Peyer's patch (tissue), 4 donors: ENCODE measurements at places on chromosomes 3 and 15. TPM values are rescaled to one million over a fixed set of nuclear protein-coding genes. Genes with fewer than 3 reads are reported as not detected.

GRCh38 chr15:41790169-41790568, 15.9 kb downstream of the MAPKBP1 start:
- no peaks in the 10 kb centered on the region for H3K36me3 ChIP-seq
- no peak overlapping the region for H3K27ac ChIP-seq
- H3K27me3 ChIP-seq = no peaks in the 10 kb centered on the region
- peaks cover 43% of the 10 kb centered on the region for H3K4me1 ChIP-seq

Gene NPAP1
- total RNA-seq = not detected

Gene GHSR
- not detected for total RNA-seq

DNA sequence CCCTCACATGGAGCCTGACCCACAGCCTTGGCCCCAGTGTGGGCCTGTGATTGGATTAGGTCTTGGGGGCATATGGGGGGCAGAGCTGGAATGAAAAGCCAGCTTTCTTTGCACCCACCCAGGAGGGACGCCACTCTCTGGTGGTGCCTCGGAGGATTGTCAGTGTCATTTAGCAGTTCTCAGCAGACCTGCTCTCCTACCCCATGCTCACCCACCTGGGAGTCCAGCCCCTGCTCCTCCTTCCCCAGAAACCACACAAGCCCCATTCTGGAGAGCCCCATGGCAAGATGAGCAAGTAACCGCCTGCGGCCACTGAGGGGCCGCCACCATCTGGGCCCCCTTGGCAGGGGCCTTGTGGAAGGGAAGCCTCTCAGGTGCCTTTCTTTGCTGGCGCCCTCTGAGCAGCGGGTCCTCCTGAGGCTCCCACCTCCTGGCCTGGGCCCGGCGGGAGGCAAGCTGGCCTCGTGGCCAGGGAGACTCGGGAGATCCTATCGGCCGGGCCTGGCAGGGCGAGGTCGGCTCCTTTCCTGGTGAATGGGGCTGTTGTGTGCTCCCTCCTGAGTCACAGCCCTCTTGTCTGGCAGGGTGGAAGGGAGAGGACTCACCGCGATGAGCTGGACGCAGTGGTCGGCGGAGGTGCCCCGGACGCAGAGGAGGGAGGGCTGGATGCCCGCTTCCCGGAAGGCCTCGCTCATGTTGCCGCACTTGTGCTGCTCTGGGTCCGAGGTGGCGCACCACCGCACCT, 2.3 kb downstream of the MELTF start:
- H3K36me3 ChIP-seq = no peaks in the 10 kb centered on the region
- no peak for DNase-seq
- H3K27me3 ChIP-seq = no peaks in the 10 kb centered on the region
- H3K27ac ChIP-seq = no peak overlapping the region
- peak overlapping the region; percentile 79 for H3K4me3 ChIP-seq

GRCh38 chr15:88987934-88988671, 74.9 kb upstream of the MFGE8 start:
- no peaks in the 10 kb centered on the region for H3K27me3 ChIP-seq
- no peak overlapping the region for H3K4me3 ChIP-seq
- no peak for DNase-seq
- no peaks in the 10 kb centered on the region for H3K36me3 ChIP-seq

Gene ATG3
- total RNA-seq = 86.3 TPM

DNA sequence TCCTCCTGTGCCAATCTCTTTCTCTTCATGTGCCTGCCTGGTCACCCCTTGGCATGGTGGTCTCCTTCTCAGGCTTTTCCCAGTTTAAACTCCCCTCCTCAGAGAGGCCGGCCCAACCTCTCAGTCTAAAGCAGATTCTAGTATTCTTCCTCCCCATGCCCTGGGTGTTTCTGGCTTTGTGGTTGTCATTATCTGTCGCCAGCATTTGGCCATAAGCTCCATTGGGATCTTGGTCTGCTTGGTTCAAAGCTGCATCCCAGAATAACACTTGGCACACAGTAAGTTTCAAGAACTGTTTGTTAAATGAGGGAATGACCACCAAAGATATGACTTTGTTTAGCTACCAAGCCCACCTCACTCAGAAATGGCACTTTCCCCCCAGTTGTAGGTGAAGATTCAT, 11.2 kb upstream of the RAD18 start:
- DNase-seq = no peak
- H3K27ac ChIP-seq = no peak overlapping the region
- no peaks in the 10 kb centered on the region for H3K4me1 ChIP-seq

DNA sequence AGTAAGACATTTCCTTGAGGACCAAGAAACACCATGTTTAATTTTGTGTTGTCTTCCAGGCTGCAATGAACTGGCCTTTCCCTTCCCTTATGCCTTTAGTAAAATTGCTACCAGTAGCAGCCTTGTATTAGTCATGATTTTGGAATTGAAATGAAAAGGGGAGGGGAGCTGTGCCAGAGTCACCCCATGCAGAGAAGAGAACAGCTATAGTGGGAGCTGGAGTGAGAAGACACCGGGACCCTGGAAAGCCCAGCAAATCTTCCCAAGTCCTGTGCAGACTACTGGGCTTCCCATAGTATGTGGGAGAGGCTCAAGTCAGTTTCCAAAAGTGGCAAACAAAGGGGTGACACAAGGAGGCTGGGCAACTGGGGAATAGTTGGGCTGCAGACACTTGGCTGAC, 178.5 kb downstream of the NR1D2 start:
- H3K27ac ChIP-seq = no peak overlapping the region
- no peaks in the 10 kb centered on the region for H3K27me3 ChIP-seq
- no peak for DNase-seq
- no peak overlapping the region for H3K4me3 ChIP-seq

GRCh38 chr3:100662113-100662823, 47.0 kb upstream of the TFG start:
- H3K27me3 ChIP-seq = no peaks in the 10 kb centered on the region
- no peak for DNase-seq
- no peak overlapping the region for H3K27ac ChIP-seq
- H3K4me3 ChIP-seq = no peak overlapping the region
- no peaks in the 10 kb centered on the region for H3K4me1 ChIP-seq

Gene PARP15
- total RNA-seq = 3.5 TPM

- peak; percentile 11 for DNase-seq
- no peak overlapping the region for H3K27ac ChIP-seq
- no peaks in the 10 kb centered on the region for H3K36me3 ChIP-seq
Observed at GRCh38 chr3:10529809-10530208, 24.4 kb upstream of the ATP2B2 start.

DNA sequence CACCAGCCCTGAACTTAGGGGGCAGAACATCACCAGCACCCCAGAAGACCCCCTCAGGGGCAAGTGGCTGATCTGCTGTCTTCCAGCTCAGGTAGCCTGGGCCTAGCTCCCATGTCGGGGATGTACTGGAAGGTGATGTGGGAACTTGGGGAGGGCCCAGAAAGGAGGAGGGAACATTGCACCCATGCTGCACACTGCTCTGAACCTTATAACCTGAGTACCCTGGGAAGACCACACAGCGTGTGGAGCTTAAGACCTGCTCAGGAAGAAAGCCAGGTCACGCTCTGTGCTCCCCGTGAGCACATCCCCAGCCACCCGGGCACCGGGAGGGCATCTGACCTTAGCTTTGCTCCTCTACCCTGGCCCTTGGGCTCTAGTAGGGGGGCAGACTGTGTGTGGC, 159.4 kb downstream of the ATP10A start:
- H3K4me1 ChIP-seq = no peaks in the 10 kb centered on the region
- H3K36me3 ChIP-seq = no peaks in the 10 kb centered on the region
- no peak overlapping the region for H3K4me3 ChIP-seq
- peak; percentile 18 for DNase-seq
- no peak overlapping the region for H3K27ac ChIP-seq

GRCh38 chr3:60898321-60898720, 352.9 kb downstream of the FHIT start:
- H3K27me3 ChIP-seq = no peaks in the 10 kb centered on the region
- H3K27ac ChIP-seq = no peak overlapping the region
- no peak for DNase-seq
- no peak overlapping the region for H3K4me3 ChIP-seq
- no peaks in the 10 kb centered on the region for H3K36me3 ChIP-seq

Gene GOLGA8O
- total RNA-seq = not detected

DNA sequence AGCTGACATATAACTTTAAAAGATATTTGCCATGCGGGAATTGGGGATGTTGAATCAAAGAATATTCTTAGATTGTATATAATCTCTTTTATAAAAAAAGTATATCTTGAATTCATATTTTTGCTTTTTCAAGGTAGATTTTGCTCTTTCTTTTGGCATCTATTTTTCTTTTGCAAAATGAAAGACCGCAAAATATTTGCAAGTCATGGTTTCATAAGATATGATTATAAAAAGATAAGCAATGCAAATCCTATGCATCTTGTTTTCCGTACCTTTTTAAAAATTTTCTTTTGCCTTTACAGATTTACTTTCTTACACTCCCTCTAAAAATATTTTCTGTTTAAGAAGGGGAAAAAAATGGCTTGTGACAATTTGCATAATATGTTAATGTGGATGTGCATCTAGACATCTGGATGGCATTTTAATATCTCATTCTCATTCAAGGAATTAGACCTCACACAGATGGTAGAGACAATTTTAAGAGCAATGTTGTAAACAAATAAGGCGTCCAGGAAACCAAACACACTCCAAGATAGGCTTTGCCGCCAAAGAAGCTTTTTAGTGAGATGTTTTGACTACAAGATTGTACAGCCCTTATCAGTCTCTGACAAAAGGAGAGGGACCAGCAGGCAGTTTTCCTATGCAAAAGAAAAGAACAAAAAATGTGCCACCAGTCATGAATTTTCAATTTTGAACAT, 371.1 kb downstream of the CHL1 start:
- H3K27me3 ChIP-seq = no peaks in the 10 kb centered on the region
- H3K4me1 ChIP-seq = no peaks in the 10 kb centered on the region
- H3K4me3 ChIP-seq = no peak overlapping the region
- DNase-seq = no peak
- H3K27ac ChIP-seq = no peak overlapping the region

Gene GTF2A2
- total RNA-seq = 24.0 TPM

DNA sequence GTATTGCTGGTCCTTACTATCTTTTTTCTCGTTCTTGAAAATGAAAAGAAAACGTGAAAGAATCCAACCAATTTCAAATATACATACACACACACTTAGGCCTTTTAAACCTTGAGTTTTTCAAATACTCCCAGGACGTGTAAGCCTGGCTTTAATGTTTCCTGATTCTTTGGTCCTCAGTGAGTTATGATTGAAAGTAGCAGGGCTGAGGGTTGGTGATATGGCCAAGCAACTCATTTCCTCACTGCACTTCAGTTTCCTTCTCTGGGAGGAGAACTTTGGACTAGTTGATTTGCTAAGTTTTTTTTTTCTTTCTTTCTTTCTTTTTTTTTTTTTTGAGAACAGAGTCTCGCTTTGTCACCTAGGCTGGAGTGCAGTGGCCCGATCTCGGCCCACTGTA, 34.6 kb downstream of the CHD2 start:
- H3K36me3 ChIP-seq = no peaks in the 10 kb centered on the region
- no peak for DNase-seq
- H3K27me3 ChIP-seq = no peaks in the 10 kb centered on the region
- H3K4me3 ChIP-seq = no peak overlapping the region

DNA sequence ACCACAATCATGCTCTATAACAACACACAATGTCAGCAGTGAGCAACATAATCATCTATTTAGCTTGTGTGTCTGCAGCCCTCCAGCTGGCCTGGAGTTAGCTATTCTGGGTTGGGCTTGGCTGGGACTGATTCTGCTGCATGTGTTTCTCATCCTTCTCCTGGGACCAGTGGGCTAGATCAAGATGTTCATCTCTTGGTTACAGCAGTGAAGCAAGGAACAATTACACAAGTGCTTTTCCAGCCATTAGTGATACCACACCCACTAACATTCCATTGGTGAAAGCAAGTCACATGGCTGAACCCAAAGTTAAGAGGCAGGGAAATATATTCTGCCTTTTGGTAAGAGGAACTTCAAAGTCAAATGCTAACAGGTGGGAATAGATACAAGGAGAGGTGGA, 14.6 kb downstream of the NUDT16 start:
- DNase-seq = no peak
- H3K4me1 ChIP-seq = no peaks in the 10 kb centered on the region
- H3K36me3 ChIP-seq = no peaks in the 10 kb centered on the region
- no peaks in the 10 kb centered on the region for H3K27me3 ChIP-seq
- H3K4me3 ChIP-seq = no peak overlapping the region

Gene GOLGA6L4
- 6.6 TPM for total RNA-seq

DNA sequence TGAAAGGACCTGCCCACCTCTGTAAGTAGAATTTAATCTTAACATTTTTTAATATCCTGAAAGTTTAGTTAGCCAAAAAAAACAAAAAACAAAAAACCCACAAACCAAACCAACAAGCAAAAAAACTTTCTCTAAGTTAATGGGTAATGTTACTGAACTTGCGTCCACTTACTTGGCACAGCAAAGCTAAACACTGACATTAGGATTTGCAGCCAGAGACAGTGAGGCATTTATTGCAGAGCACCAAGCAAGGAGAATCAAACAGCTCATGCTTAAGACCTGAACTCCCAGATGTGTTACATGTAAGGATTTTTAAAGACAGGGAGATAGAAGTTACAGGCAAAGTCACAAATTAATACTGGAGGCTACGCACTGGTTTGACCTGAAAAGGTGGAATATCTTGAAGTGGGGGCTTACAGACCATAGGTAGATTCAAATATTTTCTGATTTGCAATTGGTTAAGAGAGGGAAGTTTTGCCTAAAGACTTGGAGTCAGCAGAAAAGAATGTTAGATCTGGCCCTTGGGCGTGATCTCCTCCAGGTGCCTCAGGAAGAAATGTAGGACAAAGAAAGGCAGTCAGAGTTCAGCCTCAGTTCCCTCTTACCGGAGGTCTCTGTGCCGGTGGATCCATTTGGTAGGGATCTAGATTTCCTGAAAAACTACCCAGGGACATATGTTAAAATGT, 205.0 kb downstream of the ADAMTSL3 start:
- H3K27ac ChIP-seq = no peak overlapping the region
- no peaks in the 10 kb centered on the region for H3K4me1 ChIP-seq
- no peak overlapping the region for H3K4me3 ChIP-seq
- H3K27me3 ChIP-seq = no peaks in the 10 kb centered on the region

GRCh38 chr3:16583551-16583950, 21.7 kb downstream of the DAZL start:
- H3K36me3 ChIP-seq = no peaks in the 10 kb centered on the region
- H3K4me3 ChIP-seq = no peak overlapping the region
- no peaks in the 10 kb centered on the region for H3K27me3 ChIP-seq
- no peak overlapping the region for H3K27ac ChIP-seq

GRCh38 chr15:83352119-83352518, 67.7 kb upstream of the BNC1 start:
- H3K27me3 ChIP-seq = no peaks in the 10 kb centered on the region
- H3K4me1 ChIP-seq = no peaks in the 10 kb centered on the region
- DNase-seq = no peak
- H3K27ac ChIP-seq = no peak overlapping the region
- H3K4me3 ChIP-seq = no peak overlapping the region
- no peaks in the 10 kb centered on the region for H3K36me3 ChIP-seq

GRCh38 chr3:112931736-112932521, 43.0 kb downstream of the CD200R1 start:
- DNase-seq = no peak
- H3K4me3 ChIP-seq = no peak overlapping the region
- H3K4me1 ChIP-seq = no peaks in the 10 kb centered on the region
- H3K36me3 ChIP-seq = no peaks in the 10 kb centered on the region

Gene KLHL40
- total RNA-seq = not detected

DNA sequence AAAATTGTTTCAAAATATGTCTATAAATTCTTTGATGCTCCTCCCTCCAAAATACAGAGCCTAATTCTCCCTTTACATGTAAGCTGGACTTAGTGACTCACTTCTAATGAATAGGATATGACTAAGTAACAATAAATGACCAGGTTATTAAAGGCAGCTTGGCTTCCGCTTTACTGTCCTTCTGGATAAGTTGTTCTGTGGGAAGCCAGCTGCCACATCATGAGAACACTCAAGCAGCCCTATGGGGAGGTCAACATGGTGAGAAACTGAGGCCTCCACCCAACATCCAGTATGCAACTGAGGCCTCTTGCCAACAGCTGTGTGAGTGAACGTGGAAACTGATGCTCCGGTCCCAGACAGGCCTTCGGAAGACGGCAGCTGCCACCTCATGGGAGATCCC, 247.3 kb upstream of the CHRM5 start:
- no peak overlapping the region for H3K27ac ChIP-seq
- no peaks in the 10 kb centered on the region for H3K36me3 ChIP-seq
- no peaks in the 10 kb centered on the region for H3K4me1 ChIP-seq
- H3K4me3 ChIP-seq = no peak overlapping the region
